ENCODE measurements at places on chromosomes 13 and 19.

GRCh38 chr19:43224855-43225253 is 19.4 kb upstream of the PSG4 start:
- DNase-seq, result no peak

DNA sequence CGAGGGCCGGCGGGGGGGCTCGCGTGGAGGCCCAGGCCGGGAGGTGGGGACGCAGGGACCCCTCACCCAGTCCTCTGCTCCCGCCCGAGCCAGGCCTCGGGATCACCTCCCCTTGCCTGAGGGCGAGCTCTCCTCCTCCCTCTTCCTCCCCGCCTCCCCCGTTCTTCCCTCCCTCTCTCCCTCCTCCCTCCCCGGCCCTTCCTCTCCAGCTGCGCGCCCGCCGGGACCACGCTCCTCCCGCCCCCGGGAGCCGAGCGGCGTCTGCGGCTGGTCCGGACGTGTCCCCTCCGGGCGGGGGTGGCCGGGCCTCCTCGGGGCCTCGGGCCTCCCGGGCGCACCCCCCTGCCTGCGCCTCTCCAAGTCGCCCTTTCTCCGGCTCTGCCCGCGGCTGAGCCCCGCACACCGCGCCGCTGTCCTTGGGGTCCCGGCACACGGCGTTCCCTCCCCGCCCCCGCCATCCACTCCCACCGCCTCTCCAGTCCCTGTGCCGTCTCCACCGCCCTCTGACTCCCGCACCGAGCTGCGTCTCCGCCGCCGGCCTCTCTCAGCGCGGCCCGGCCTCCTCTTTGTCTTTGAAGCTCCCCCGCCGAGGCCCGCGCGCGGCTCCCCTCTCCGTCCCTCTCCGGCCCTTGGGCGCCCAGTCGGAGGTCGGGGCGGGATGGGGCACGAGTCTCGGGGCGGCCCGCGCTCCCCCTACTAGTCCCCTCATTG is 5.7 kb downstream of the SOX1 start:
- peak; percentile 91 for DNase-seq

GRCh38 chr19:33368074-33368864 is 5.2 kb upstream of the CEBPG start:
- DNase-seq, result no peak

DNA sequence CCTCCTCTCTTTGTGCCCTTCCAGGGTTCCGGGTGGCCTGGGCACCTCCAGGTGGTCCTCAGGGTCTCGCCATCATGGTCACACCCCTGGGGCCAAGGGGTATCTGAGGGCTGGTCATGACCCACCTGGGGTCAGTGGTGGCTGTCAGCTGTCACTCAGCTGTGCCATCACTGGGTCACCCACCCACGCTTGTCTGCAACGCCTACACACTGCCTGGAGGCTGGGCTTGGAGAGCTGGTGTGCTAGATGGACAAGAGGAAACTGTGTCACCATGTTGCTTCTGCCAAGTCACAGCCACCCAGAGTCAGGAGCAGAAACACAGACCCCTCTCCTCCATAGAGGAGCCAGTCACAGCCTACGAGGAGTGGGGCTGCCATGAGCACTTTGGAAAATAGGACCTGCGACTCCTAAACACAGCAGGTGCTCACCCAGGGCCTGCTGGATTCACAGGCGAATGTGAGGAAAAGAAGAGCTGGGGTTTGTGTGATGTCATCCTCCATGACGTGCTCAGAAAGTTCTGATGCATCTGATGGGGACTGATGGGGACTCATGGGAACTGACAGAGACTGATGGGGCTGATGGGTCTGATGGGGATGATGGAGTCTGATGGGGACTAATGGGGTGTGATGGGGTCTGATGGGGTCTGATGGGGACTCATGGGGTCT is 10.7 kb upstream of the GRTP1 start:
- peak; percentile 33 for DNase-seq

GRCh38 chr13:113611996-113612395 is 27.4 kb downstream of the TFDP1 start:
- no peak for DNase-seq

GRCh38 chr13:78630511-78630910 is 27.2 kb upstream of the POU4F1 start:
- DNase-seq, result no peak

DNA sequence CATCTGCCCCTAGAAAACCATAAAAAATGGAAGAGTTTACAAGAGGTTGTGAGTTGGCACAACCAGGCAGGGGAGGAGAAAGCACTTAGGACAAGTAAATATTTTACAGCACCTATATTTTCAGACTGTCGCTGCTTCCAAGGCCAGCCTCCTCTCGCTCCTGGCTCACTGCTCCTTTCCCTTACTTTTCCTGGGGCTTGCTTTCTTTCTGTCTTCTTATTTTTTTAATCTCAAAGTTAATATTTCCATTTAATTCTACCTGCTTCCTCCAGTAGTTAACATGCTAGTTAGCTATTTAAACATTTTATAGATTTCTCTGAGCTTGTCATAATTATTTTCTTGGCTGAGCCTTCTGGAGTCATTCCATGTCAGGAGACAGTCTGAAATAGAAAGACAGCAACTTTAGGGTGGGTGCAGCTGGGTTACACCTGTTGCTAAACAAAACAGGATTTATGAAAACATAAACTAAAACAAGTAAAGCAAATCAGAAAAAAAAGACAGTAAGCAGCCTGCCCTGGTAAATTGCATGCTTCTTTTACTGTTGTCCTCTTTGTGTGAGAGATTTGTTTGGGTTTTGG is 330.1 kb downstream of the DLEU7 start:
- DNase-seq, result no peak

- DNase-seq, result no peak
These were observed 26.0 kb downstream of the OR10H4 start for GRCh38 chr19:15974856-15975255.

DNA sequence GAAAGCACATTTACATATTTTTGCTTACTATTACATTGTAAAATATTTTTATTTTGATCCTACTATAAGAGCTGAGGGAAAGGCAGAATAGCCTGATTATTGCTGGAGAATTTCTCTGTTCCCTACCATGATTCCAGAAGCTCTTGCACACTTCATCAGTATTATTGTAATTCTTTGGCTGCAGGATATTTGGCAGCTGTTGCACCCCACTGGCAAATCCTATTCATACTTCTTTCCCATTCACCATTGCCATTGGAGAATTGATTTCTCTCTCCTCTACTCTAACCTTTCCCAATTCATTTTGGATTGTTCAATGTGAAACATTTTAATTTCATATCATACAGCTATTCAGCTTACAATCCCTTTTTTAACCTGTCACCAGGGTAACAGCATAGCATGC is 238.0 kb downstream of the GGACT start:
- no peak for DNase-seq

GRCh38 chr13:59562924-59563323 is 600.8 kb downstream of the DIAPH3 start:
- DNase-seq, result no peak

DNA sequence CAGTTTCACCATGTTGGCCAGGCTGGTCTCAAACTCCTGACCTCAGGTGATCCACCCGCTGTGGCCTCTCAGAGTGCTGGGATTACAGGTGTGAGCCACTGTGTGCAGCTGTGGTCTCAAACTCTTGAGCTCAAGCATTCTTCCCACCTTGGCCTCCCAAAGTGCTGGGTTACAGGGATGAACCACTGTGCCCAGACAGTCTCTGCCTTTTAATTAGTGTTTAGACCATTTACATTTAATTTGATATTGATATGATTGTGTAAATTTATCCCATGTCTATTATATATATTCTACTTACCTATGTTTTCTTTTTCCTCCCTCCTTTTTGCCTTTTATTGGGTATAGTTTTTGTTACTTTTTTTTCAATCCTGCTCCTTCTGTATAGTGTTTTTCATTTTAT is 1.9 kb downstream of the NFKBIB start:
- no peak for DNase-seq

DNA sequence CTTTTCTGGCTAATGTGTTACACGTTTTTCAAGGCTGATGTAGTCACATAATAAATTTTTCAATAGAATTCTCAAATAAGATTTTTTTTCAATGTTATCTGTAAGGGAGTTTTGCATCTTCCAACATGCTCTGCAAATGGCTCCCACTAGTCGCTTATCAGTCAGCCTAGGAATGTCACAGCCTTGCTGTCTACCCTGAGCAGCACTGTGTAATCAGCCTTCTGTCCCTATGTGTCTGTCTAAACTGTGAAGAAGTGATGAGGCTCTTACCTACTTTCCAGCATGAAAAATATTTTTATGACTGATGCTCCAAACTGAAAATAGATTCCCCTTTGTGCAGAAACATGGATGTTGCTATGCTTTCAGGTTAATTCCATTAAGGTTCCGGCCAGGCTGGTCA is 75.1 kb upstream of the FAM216B start:
- no peak for DNase-seq

- no peak for DNase-seq
These were observed 140.6 kb upstream of the STARD13 start for GRCh38 chr13:33426131-33426530.

DNA sequence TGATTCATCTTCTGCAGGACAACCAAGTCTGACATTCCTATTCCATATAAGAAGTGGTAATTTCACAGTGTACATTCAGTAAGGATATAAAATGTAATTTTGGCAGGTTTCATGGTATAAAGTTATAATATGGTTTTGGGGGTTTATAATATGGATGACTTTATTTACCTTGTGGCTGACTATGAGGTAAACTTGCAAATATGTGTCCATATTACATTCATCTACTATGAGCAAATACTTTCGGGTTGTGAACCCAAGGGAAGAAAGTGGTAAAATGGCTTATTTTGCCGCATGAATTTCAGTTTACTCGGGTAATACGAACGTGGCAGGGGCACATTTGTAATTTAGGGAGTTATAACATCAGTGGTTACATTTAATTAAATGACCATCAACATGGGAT is 86.7 kb upstream of the TNFSF11 start:
- no peak for DNase-seq

DNA sequence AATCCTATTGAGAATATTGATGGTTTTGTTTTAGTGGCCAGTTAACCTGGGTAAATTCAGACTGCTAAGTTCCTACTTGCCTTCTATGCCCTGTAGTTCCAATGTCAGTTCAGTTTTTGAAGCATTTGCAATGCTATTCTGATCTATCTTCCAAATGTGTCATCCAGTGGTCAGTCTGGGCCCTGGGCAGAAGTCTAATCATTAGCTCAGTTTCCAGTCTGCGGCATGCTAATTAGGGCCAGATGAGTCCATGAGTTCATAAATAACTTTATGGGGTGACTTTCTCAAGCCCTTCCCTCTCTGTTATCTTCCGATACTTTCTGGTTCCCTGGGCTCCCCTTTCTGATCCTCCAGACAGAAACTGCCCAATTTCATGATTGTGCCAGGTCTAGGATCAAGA is 32.7 kb downstream of the FAM187B start:
- peak; percentile 12 for DNase-seq

GRCh38 chr13:36858290-36858689 is 39.3 kb downstream of the RFXAP start:
- peak; percentile 68 for DNase-seq

DNA sequence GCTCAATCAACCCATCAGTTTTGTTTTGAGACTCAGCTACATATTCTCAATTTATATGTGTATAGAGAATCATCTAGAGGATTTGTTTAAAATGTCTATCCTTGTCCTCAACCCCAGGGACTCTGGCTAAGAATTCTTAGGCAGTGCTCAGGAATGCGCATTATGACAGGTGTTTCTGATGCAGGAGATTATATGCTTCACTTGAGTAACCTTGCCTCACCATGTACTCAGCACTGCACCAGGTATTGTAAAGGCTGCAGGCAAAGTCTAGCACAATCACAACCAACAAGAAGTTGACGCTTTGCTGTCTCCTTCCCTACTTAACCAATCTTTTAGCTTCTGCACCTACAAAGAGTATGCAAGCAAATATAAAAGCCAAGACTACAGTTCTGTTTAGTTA is 79.6 kb downstream of the LACC1 start:
- no peak for DNase-seq

GRCh38 chr19:19470579-19470978 is 44.8 kb downstream of the TSSK6 start:
- DNase-seq, result no peak

- no peak for DNase-seq
These were observed 35.8 kb downstream of the ZNF420 start for GRCh38 chr19:37114001-37114400.

DNA sequence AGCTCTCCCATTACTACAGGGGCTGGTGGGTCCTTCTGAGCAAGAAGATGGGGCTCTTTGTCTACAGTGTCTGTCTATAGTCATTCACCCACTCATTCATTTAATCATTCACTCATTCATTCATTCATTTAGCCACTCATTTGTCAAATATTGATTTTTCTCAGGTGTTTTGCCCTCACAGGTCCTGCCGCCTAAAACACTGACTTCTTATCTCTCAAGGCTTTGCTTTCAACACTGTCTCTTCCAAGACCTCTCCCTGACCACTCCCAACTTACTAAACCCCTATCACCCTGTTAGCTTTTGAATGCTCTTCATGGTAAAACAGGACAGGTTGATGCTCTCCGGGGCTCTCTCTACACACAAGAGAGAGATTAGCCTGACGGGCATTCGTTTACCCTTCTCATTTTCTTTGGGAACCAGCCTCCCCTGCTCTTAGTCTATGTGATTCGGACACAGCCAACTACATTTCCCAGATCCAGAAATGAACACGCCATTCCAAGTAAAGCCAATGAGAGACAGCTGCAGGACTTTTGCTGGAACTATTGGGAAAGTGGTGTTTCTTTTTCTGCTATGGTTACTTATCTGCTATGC is 22.7 kb downstream of the FAM187B start:
- DNase-seq, result no peak

DNA sequence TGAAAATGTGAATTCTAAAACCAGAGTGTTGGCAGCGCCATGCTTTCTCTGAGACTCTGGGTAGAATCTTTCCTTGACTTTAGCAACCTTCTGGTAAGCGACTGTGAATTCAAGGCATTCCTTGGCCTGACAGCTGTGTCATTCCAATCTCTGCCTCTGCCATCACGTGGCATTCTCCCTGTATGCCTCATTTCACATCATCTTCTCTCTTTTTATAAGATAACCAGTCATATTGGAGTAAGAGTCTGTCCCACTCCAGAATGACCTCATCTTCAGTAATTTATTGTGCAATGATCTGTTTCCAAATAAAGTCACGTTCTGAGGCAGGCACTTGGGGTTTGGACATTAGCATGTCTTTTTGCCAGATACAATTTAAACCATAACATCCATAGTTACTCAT is 103.4 kb upstream of the POSTN start:
- no peak for DNase-seq

GRCh38 chr13:26485786-26486185 is 71.7 kb upstream of the WASF3 start:
- DNase-seq, result peak; percentile 69

GRCh38 chr13:37615276-37615675 is 16.7 kb upstream of the POSTN start:
- no peak for DNase-seq

DNA sequence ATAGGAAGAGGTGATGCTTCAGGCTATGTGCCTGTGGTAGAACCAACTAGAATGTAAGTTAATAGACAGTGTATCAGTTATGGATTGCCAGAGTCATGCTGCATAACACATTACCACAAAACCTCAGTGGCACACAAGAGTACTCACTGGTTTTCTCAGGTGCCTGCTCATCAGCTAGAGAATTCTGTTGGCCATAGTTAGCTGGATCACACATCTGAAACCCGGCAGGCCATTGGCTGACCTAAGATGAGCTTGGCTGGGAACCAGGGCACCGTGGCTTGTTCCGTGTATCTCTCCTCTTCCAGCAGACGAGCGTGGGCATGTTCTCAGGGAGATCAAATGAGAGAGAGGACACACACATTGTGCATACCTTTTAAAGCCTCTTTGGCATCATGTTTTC is 76.7 kb downstream of the TEX26 start:
- peak; percentile 27 for DNase-seq

- DNase-seq, result no peak
These were observed 36.9 kb upstream of the GGACT start for GRCh38 chr13:100625447-100625846.

- peak; percentile 97 for DNase-seq
These were observed 43.1 kb downstream of the CYP4F22 start for GRCh38 chr19:15551293-15552004.
